ENCODE measurements at places on chromosomes 5 and 9.
A peak's percentile ranks its signal among the peaks of the same experiment; 100 is the strongest.

DNA sequence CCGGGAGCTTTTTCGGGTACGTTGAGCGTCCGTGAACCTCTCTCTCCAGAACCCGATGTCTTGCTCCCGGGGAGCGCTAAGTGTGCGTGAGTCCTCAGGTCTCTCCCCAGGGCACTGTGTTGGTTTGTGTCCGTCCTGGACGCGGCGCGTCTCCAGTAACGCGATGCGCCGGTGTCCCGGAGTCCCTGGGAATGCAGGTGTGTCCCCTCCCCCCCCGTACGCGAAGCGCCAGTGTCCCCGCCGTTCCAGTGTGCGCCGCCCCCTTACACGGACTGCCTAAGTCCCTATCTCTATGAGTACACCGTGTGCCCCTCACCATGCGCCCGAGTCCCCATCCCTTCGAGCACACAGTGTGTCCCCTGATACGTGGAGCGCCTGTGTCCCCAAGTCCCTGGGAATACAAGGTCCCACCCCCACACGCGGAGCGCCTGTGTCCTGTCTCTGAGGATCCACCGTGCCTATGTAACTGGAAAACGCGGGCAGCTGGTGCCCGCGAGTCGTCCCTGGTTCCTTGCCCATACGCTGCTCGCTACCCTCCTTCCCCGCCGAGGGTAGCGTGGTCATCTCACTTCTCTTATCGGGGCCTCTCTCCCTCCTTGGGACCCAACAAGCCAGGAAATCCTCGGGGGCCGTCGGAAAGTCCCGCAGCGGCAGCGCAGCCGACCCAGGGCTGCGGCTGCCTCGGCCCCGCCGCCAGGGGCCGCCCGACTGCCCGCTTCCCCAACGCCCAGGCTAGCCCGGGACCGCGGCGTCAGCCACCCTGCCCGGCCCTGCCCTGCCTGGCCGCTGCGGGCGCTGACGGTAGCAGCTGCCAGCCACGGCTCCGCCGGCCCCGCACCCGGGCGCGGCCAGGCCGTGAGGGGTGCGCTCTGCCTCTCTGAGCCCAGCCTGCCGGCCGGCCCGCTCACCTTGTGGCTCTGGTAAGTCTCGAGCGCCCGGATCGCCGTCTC lies 709 bp downstream of the ELL2 start:
- DNase-seq, result no peak

DNA sequence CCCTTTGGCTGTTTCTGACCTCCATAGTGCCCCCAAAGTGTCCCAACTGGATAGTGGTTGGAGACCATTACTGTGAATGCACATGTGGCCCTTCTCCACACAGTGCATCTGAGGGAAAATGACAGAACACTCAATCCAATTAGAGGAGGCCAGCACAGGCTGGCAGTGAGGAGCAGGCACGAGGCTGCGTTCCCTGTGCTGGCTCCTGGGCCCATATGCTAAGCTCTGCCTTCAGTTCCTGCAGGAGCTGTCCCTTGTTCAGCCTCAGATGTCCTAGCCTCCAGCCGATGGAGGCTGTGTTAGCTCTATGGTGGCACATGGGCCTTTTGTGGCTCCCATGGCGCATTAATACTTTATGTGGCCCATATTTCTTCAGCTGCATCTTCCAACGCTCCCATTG lies 35.8 kb downstream of the ALG2 start:
- no peak for DNase-seq

GRCh38 chr5:152488869-152489268 lies 83.8 kb upstream of the NMUR2 start:
- DNase-seq, result no peak

GRCh38 chr9:126472198-126472947 lies 141.4 kb upstream of the LMX1B start:
- DNase-seq, result no peak

GRCh38 chr5:138833080-138833479 lies 42.1 kb downstream of the LRRTM2 start:
- DNase-seq, result no peak

DNA sequence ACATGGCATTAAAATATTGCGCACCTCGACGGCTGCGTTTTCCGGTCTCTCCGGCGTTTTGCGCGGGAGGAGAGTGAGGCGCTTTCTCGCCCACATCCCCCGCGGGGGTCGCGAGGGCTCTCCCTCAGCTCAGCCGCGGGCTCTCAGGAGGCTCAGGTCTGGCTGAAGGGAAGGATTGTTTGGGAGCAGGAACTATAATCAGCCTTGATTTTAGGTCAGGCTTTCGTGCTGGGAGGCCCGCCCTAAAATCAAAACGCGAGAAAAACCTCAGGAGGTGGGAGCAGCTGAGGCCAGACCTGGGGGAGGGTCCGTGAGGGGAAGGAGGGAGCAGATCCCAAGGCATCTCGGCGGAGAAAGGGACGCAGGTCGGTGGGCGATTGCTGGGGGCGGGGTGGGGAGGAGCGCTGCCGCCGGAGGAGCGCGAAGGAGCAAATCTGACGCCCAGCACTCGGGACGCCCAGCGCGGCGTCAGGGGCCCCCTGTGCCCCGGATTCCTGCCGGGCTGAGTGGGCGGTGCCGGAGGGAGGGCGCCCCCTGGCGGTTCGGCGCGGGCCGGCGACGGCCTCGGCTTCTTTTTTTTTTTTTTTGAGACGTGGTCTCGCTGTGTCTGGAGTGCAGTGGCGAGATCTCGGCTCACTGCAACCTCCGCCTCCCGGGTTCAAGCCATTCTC lies 18.7 kb upstream of the RNF130 start:
- DNase-seq, result no peak

GRCh38 chr5:179795049-179795862 lies 1.5 kb downstream of the LTC4S start:
- DNase-seq, result no peak

GRCh38 chr9:5917273-5917672 lies 26.6 kb downstream of the MLANA start:
- no peak for DNase-seq

DNA sequence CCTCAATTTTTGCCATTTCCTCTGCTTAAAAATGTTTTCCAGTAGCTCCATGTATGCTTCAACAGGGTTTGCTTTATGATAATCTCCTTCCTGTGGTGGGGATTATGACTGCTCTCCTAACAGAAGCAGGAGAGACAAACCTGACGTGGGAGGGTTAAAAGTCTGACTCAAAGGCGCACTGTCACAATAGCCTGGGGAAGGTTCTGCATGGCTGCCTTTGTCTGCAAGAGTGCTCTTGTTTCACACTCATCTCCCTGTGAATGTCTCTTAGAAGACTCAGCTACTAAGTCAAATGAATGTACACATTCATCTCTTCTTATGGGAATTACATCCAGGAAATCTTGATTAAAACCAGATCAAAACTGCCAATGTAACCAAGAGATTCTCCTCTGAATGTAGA lies 90.9 kb upstream of the MTAP start:
- DNase-seq, result no peak

GRCh38 chr5:75324791-75325190 lies 12.2 kb upstream of the HMGCR start:
- DNase-seq, result no peak

GRCh38 chr5:170216257-170216864 lies 16.4 kb upstream of the C5orf58 start:
- DNase-seq, result peak; percentile 7

GRCh38 chr9:4830699-4831098 lies 38.0 kb downstream of the RCL1 start:
- no peak for DNase-seq

GRCh38 chr9:26535151-26535550 lies 357.5 kb downstream of the CAAP1 start:
- no peak for DNase-seq

DNA sequence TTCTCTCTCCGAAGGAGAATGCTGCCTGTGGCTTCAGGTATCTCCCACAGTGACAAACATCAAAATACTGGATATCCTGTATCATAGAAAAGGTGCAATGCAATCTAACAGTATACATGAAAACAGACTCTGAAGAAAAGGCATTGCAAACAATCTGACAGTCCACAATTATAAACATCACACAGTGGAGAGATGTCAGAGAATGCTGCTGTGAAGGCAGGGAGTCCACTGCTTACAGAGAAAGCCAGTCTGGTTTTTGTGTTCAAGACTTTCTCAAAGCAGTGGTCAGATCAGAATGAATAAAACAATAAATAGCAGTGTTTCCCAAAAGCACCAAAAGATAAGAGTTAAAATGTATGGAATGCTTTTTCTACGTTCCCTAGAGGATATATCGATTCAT lies 28.7 kb downstream of the TTC23L start:
- DNase-seq, result no peak

GRCh38 chr5:95390812-95391492 lies at the start of gene FAM81B:
TSS of gene FAM81B (plus strand) at chr5:95391366. CDS start at chr5:95391390, 24 bp downstream.
- DNase-seq, result no peak

DNA sequence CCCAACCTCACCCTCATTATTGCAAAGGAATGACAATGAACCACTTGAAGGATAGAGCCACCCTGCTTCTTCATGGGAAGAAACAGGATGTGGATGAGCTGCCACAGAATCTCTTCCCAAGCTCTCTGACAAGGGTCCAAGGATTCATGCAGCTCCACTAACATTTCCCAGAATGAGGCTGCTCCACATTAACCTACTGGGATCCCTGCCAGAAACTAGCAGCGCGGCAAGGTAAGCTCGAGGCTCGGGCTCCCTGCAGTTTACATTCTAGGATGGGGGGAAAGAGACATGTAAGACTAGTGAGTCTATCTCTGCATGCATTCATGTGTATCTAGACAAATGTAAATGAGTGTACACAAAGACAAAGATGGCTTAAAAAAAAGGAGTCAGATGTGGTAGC lies 12.1 kb downstream of the DCAF12 start:
- DNase-seq, result no peak

DNA sequence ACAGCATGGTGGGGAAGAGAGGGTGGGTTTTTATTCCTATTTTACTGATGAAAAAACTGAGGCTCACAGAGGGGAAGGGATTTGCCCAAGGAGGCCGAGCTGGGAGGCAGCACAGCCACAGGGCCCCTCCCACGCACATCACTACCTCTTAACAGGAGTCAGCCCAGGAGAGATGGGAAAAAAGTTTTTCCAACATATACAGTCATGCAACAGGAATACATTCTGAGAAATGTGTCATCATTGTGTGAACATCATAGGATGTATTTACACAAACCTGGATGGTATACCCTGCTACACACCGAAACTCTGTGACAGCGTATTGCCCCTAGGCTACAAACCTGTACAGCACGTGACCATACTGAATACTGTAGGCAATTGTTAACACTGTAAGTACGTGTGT lies 11.6 kb downstream of the TRAF1 start:
- no peak for DNase-seq

GRCh38 chr5:157444224-157444623 lies 15.8 kb upstream of the NIPAL4 start:
- no peak for DNase-seq

GRCh38 chr5:51997949-51998348 lies 614.7 kb downstream of the ISL1 start:
- no peak for DNase-seq

DNA sequence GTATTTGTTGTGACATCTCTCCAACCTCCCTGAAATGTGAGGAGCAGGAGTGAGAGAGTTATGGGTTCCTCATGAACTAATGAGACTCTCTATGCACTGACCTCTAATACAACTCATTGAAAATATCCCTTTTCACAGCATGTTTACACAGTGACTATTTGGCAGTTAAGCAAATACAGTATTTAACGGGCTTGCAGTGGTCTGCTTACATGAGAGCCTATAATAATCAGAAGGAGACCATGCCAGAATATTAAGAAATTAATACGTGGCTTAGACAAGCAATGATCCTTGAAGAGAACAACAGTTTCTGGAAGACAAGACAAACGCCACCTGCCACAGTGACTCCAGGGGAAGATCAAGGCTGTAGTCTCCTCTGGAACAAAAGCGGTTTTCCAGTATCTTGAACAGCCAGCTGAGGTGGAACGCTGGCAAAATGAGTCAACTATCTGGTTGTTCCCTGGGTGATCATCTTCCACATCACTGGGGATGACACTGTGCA lies 424.5 kb downstream of the DMAC1 start:
- no peak for DNase-seq

GRCh38 chr5:122736086-122736845 lies 38.6 kb upstream of the SNX2 start:
- no peak for DNase-seq

DNA sequence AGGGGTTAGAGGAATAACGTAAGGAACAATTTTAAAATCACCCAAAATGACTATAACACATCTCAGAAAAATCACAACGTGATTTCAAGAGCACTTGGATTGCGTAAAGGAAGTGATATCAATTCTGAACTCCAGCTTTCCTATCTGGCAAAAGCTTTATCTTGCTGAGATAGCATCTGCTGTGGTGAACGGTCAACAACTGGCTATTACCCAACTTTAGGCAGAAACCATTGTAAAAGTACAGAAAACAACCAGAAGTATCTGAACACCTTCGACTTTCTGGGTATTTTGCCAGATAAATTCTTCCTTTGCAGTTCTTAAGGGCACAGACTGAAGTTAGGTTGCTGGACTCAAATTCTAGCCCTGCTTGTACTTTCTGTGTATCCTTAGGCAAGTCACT lies 9.2 kb downstream of the ABLIM3 start:
- no peak for DNase-seq

- no peak for DNase-seq
These were observed 133.9 kb upstream of the ADRA1B start for GRCh38 chr5:159782197-159782994.

DNA sequence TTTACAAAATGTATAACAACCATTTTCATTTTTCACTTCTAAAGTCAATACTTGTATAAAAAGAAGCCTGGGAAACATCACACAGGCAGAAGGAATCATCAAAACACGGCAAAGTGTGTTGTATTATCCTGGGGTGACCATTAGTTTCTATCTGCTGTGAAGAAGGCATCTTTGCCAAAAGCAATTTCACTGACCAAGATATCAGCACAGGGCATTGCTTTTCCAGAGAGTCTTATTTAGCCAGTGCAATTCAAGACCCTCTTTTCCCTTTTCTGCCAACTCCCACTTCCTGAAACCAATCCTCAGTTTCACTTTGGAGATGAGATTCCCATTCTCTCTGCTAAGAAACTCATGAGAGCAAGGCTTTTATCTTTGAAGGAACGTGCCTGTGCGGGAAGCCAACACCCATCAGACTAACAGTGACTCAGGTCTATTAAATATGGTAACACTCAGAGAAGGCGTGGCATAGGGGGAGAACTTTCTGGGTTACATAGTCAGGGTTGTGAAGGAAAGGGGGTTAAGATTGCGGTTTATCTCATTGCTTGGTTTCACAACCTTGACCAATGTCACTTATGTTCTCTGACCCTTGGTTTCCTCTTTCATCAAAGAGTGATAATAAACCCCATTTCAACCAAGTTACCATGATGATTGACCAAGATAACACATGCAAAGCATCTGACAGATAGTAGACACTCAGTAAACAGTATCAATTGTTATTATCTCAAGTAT lies 666.9 kb upstream of the KLF4 start:
- no peak for DNase-seq

Data from GM12864 (cell line).